DMS79 (cell line): ENCODE measurements at places on chromosomes 13 and 19.

- DNase-seq, result no peak
Measured at GRCh38 chr13:100875392-100876043, 200.9 kb upstream of the TMTC4 start.

GRCh38 chr13:43880214-43880855 lies 631 bp downstream of the LACC1 start:
- no peak for DNase-seq

DNA sequence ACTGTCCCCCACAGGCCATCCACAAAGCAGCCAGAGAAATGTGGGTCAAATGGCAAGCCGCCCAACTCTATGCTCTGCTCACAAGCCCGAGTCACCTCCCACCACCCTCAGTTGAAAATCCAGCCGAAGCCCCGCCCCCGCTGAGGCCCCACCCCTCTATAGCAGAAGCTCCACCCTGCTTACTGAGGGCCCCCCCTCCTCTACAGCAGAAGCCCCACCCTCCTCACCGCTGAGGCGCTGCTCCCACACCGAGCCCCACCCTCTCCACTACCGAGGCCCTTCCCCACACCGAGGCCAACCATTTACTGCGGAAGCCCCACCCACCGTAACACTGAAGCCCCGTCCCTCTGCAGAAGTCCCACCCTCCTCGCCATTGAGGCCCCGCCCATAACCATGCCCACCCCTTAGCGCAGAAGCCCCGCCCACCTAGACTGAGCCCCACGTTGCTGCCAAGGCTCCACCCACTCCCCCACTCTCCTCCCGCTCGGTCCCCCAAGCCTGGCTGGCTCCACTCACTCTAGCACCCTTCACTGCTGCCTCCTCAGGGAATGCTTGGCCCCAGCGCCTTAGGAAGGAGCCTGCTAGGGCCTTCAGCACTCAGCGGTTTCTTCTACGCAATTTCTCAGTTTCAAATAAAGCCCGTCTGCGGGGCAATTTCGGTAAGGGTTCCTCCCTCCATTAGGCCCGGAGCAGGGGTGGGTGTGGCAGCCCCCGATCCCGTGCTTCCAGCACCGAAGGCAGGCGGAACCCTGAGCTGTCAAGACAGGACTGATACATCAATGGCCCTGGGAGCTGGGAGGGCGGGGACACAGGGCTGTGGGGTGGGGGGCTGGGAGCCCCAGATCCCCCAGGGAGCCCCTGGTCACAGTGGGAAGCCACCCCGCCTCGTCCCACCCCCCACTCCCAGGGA lies 9.0 kb upstream of the MYDGF start:
- no peak for DNase-seq

DNA sequence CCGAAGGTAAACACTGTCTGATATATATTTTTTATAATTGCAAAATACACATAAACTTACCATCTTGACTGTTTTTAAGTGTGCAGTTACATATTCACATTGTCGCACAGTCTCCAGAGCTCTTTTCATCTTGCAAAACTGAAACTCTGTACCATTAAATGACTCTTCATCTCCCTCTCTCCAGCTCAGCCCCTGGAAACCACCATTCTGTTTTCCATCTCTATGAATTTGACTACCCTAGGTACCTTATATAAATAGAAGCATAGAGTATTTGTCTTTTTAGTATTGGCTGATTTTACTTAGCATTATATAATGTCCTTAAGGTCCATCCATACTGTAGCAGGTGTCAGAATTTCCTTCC lies 45.8 kb downstream of the LRCH1 start:
- DNase-seq, result no peak

DNA sequence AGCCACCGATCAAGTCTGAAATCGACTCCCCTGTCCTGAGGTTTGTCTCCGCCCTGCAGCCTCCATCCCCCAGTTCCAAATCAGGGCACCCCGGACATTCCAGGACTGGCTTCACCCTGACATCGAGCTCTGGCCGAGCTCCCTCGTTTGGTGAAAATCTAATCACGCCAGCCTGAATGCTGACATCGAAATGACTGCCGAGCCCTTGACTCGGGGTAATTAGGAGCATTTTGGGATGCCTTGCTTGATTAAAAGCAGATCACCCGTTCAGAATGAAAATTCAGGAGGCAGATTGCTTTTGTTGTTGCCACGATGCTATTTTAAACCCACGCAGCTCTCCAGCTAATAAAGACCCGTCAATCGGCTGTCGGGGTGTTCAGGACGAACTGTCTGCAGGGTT lies 34.3 kb downstream of the ZNRF4 start:
- no peak for DNase-seq

DNA sequence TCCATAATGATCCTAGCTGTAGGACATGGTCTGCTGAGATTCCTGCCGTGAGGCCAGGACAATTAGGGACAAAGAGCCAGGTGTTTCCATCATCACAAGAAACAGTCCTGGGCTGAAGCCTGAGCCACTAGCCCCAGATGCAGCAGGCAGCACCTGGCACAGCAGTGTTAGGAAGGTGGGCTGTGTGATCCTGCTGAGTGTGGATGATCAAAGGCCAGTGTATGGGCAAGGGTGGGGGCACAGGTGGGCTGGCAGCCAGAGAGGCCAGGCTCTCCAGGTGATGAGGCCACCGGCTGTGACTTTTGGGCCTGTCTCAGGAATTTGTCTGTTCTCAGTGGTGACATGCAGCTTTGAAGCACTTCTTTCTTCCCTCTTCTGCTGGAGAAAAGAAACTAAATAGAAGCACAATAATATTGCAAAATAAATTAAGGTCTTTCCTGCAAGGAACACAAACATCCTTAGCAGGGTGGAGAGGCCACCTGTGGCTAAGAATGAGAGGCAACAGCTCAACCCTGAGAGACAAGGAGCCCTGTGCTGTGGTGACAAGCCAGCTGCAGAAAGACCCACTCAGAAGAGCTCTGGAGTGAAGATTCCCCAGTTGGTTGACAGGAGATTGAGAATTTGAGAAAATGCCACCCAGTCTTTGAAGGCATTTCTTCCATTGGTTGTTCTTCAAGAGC lies 127.6 kb downstream of the KATNAL1 start:
- peak; percentile 58 for DNase-seq

- DNase-seq, result no peak
Measured at GRCh38 chr13:93146584-93147297, 79.9 kb upstream of the GPC6 start.

GRCh38 chr19:46958532-46958931 lies 61.1 kb upstream of the NPAS1 start:
- no peak for DNase-seq

- DNase-seq, result no peak
Measured at GRCh38 chr13:43432958-43433357, 353.8 kb downstream of the ENOX1 start.

DNA sequence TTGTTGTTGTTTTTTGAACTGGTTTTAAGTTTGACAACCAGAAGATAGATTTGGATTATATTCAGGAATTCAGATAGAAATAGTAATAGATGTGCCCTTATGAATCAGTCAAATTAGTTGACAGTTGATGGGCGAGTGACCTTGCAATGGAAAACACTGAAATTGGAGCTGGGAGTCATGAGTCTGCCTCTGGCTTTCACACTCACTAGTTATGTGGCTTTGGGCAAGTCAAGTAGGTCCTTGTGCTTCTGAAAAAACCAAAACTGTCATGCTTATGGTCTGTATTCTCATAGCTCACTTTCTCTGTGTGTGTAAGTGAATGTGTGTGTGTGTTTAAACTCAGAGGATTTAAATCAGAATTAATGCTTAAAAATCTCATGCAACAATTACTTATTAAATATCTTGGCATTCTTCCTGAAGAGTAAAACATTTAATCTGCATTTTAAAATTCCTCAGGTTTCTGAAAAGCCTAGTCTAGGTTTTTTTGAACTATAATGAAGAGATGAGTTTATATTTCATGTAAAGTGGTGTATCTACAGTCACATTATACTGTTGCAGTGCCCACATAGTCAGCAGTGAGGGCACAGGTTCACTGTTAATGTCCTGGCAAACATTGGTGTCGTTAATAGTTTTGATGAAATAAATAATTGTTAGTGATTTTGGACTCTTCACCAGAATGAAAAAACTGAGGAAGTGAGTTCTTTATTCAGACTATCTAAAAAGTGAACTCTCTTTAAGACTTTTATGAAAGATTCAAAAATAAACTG lies 32.5 kb downstream of the UCHL3 start:
- no peak for DNase-seq

GRCh38 chr19:48841047-48841446 lies 4.8 kb upstream of the HSD17B14 start:
- DNase-seq, result no peak

- no peak for DNase-seq
Measured at GRCh38 chr13:32246468-32246867, 68.7 kb downstream of the ZAR1L start.

GRCh38 chr13:28128926-28129325 lies 9.4 kb upstream of the PAN3 start:
- DNase-seq, result no peak

- no peak for DNase-seq
Measured at GRCh38 chr13:82672248-82672647, 1210.0 kb downstream of the SLITRK1 start.

DNA sequence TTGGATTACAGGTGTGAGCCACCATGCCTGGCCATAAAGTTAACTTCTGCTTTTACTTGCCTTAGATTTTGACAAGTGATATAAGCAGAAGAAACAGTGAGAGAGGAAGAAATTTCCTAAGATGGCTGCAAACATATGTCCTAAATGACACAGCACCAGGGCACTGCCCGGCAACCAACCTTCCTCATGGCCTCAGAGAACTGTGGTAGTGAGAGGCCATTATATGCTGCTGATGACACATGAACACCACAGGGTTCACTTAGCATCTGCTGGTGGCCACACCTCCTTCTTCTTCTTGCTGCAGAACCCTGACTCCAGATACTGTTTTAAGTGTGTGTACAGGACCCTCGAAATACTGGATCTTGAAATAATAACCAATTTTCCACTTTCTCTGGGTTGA lies 88.2 kb downstream of the KCTD12 start:
- no peak for DNase-seq

DNA sequence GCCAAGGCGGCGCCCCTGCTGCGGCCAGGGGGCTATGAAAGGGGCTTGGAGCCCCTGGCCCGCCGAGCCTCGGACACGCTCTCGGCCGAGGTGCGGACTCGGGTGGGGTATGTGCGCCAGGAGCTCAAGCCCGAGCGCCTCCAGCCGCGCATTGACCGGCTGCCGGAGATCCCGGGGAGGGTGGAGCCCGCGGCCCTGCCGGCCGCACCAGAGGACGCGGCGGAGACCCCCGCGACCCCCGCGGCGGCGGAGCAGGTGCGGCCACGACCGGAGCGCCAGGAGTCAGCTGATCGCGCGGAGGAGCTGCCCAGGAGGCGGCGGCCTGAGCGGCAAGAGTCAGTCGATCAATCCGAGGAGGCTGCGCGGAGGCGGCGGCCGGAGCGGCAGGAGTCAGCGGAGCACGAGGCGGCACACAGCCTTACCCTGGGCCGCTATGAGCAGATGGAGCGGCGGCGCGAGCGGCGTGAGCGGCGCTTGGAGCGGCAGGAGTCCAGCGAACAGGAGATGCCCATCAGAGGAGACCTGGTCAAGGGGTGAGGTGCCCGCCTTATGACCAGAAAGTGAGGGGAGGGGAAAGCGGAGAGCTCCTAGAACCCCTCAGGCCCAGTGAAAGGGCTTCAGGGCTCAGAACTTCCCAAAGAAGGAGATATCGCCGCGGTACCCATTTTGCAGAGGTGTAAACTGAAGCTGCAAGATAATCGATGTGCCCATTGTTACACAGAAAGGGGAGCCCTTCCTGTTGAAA lies 8.8 kb upstream of the SHKBP1 start:
- DNase-seq, result no peak

- DNase-seq, result no peak
Measured at GRCh38 chr19:46081928-46082727, 41.3 kb upstream of the IGFL4 start.

DNA sequence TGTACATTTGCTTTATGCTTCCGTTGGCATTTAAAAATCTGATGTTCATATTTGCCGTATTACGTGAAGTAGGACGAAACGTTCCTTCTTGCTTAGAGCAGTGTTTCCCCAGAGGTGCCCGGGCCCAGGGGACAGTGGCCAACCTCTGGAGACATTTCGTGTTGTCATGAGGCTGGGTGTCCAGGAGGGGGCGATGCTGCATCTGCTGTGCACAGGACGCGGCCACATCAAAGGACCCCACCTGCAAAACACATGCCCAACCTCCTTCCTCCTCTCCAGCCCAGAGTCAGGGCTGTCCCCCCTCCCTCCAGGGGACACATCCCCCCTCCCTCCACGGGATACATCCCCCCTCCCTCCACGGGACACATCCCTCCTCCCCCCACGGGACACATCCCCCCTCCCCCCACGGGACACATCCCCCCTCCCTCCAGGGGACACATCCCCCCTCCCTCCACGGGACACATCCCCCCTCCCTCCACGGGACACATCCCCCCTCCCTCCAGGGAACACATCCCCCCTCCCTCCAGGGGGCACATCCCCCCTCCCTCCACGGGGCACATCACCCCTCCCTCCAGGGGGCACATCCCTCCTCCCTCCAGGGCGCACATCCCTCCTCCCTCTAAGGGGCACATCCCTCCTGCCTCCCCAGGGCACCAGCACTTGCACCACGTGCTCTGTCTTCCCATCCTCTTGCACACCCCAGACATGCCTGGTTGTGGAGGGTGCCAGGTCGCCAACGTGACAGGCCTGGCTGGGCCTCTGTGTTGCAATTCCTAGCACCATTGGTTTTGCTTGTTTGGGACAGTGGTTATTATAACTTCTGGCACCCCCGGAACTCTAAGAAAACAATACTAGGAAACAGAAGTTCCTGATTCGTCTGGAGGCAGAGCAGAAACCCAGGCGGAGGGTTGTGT lies 46.7 kb downstream of the GAS6 start:
- DNase-seq, result peak; percentile 81

GRCh38 chr13:30577401-30577852 lies 40.3 kb upstream of the USPL1 start:
- no peak for DNase-seq

DNA sequence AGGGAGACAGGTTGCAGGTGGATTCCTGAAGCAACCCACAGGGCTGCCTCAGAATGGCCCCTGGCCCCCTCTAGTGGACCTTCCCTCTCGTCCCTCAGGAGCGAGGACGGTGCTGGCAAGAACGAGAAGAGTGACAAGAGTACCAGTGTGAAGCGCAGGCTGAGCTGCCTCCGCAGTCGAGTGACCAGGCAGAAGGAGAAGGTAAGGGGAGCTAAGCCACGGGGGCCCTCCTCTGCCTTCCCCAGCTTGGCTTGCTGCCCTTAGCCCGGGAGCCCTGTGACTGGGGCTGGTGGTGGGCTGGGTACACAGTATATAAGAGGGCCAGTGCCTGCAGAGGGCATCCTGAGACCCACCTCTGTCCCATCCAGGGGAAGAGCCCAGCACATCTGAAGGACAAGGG lies 34.0 kb downstream of the ARHGEF18 start:
- DNase-seq, result no peak

GRCh38 chr13:107867701-107868661 lies 347.4 kb downstream of the LIG4 start:
- peak; percentile 69 for DNase-seq

DNA sequence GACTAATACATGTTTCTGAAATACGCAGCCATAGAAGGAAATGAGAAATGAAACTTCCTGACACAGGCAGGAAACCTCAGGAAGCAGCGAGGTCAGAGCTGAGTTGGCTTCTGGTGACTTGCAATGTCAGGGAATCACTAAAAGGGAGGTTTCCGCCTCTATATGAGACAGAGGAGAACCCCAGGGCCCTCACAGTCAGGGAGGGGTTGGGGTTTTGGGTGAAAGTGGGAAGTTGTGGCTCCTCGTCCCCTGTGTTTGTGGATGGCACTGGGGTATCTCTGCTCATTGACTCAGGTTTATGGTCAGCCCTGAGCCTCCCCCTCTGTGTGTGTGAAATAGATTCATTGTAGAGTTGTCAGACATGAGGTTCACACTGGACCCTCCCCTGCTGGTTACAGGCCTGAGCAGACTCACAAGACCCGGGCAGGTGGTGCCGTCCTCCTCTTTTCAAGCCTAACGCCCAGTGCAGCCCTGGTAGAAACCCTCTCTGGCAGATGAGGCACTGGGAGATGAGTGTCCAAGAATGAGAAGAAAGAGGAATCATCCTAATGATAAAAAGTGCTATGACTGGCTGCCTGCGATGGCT lies 5.5 kb upstream of the LILRA6 start:
- no peak for DNase-seq
